Umbilical cord (tissue), 2 donors: ENCODE measurements at places on chromosomes 13 and 19. TPM values are rescaled to one million over a fixed set of nuclear protein-coding genes. Genes with fewer than 3 reads are reported as not detected.

The PRTN3 gene
- total RNA-seq = not detected

The LSR gene
- total RNA-seq = 4.1 TPM

The MISP3 gene
- total RNA-seq = 0.96 TPM

The TNFRSF19 gene
- 11.8 TPM for total RNA-seq

The LSM7 gene
- total RNA-seq = 76.6 TPM

The MZT1 gene
- 11.3 TPM for total RNA-seq

The ZNF573 gene
- total RNA-seq = 8.7 TPM

The C13orf42 gene
- 0.48 TPM for total RNA-seq

The TMEM86B gene
- total RNA-seq = 4.1 TPM

The LGALS13 gene
- total RNA-seq = not detected

The ZSWIM4 gene
- 2.9 TPM for total RNA-seq

The FGF22 gene
- 0.24 TPM for total RNA-seq

The ZSWIM9 gene
- total RNA-seq = 1.9 TPM
